Foreskin keratinocyte (primary cell): ENCODE measurements at places on chromosomes 1 and 21. TPM values are rescaled to one million over a fixed set of nuclear protein-coding genes. Genes with fewer than 3 reads are reported as not detected.

- no peak for DNase-seq
These were observed 845.6 kb downstream of the ADGRL2 start for GRCh38 chr1:82646336-82646735.

- peak; percentile 29 for DNase-seq
These were observed 24.8 kb downstream of the HSD3B1 start for GRCh38 chr1:119531606-119532323.

- DNase-seq = peak; percentile 20
These were observed 1.2 kb downstream of the ACBD3 start for GRCh38 chr1:226185141-226186036.

DNA sequence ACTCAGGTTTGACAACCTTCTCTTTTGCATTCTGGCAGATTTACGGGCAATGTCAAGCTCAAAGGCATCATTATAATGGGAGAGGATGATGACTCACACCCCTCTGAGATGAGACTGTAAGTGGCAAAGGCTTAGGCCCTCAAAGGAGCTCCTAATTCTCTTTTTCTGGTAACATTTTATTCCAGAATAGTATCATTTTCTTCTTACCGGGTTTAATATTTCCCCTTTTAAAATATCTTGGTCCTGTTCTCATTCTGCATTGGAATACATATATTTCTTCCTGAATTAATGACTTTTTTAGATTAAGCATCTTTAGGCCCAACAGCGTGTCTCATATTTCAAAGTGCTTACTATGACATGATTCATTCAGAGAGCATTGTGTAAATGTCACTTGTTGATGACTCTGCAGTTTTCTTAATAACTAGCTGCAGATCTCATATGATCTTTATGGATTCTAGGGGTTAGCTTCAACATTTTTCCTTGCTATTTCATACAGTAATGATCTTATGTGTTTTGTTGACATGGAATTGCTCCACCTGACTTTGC, 1.7 kb downstream of the PITHD1 start:
- no peak for DNase-seq

GRCh38 chr21:45473496-45474322, 68.5 kb downstream of the SLC19A1 start:
- no peak for DNase-seq

DNA sequence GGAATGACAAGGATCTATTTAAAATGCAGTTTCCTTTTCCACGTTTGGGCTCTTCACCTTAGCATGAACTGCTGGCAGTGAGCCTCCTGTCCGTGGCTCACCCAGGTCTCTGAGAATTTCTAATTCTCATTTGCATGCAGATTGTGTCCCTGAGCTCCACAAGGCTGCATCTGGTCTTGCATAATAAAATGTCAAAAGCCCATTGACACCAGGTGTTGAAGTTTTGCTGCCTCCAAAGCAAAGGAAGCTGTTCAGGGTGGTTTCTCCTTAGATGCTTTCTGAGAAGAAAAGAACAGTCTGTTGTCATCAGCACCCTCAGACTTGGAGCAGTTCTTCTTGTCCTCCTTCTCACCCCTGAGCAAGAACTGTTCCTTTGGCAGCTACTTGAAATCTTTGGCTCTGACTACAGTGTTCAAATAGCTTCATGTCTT, 433.1 kb upstream of the KAZN start:
- DNase-seq = no peak

- no peak for DNase-seq
These were observed 355.6 kb downstream of the SIPA1L2 start for GRCh38 chr1:232274236-232274855.

Gene RPE65
- not detected in 2 replicates for polyA plus RNA-seq

Gene ITLN2
- not detected in 2 replicates for polyA plus RNA-seq

Gene GPATCH3
- polyA plus RNA-seq = 9.0 TPM in 2 replicates

Gene GIPC2
- polyA plus RNA-seq = 0.32 and 0.33 TPM in 2 replicates
